ENCODE measurements at places on chromosomes 11 and 22.

DNA sequence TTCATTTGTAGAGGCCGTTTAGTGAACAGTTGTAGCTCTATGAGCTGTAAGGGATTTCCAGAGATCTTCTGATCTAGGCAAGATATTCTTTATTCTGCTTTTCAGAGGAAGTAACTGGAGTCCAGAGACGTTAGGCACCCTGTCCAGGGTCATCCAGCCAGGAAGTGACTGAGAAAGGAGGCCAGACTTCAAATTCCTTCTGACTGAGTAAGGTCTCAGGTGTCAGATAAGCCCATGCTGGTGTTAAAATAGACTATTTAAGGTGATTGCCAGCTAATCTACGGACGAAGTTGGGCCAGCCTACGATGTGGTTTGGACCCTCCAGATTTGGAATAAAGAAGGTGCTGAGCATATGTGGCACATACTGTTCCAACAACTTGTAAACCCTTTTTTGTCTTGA, 54.6 kb downstream of the GRIK4 start:
- DNase-seq, result no peak

GRCh38 chr11:12860827-12861226, 148.3 kb upstream of the RASSF10 start:
- no peak for DNase-seq

GRCh38 chr11:96506953-96507354, 117.1 kb downstream of the JRKL start:
- no peak for DNase-seq

DNA sequence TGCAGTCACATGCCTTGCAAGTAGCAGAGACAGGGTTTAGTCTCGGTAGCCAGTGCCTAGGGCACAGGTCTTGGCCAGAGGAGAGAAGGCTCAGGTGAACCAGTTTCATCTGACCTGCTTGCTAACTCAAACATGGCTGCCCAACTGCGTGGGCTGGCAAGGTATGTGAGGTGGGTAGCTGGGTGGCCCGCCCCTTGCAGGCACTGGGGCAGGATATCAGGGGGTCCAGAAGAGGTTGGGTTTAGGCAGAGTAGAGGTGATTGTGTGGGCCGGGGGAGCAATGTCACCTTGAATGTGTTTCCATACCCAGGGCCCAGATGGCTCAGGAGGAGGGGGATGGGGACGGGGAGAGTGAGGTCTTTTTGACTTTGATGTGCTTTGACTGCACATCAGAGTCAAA, 37.7 kb downstream of the ST3GAL4 start:
- DNase-seq, result no peak

DNA sequence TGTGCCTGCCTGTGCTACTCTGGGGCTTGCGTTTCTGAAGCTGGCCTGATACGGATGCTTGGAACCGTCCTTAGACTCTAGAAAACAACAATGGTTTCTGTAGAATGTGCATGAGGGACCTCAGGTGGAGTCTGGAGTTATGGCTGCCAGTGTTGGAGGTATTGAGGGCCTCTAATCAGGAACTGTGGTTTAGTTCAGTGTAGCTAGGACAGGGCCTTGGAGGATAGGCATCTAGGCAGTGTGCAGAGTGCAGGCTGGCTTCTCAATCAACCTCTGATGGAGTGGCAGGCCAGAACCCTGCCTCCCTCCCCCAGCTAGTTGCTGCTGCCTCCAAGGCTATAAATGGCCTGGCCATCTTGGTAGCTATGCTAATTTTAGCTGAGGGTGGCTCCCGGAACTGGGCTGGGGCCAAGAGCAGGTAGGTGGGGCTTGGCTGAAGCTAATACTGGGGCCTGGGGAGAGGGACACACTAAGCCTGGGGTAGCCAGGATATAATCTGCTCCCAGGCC, 4.0 kb downstream of the STIM1 start:
- peak; percentile 74 for DNase-seq

GRCh38 chr22:40535189-40535512, 101.4 kb downstream of the MRTFA start:
- no peak for DNase-seq

DNA sequence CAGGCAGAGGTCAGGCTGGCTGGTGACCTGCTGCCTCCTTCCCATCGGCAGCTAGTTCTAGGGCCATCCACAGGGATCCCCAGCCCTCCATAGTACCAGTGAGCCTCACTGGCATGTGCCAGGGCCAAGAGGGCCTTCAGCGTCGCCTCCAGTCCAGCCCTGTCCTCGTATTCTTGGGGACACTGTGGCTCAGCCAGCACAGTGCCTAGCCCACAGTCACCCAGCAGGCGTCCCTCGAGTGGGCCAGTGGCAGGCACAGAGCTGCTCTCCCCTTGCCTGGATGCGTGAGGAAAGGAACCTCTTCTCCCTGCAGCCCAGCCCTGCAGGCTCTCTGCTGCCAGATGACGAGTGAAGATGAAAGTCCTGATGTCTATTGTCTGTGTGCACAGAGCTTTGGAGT, 10.6 kb upstream of the SH3BP1 start:
- DNase-seq, result no peak

Measured in activated CD8-positive, alpha-beta memory T cell treated with anti-CD3 and anti-CD28 coated beads, Interleukin-2, amount 10 ng/mL, durations not matched to agents 7 days and 5 days (primary cell).